ENCODE measurements at places on chromosomes 2 and 18. TPM values are rescaled to one million over a fixed set of nuclear protein-coding genes. Genes with fewer than 3 reads are reported as not detected.

DNA sequence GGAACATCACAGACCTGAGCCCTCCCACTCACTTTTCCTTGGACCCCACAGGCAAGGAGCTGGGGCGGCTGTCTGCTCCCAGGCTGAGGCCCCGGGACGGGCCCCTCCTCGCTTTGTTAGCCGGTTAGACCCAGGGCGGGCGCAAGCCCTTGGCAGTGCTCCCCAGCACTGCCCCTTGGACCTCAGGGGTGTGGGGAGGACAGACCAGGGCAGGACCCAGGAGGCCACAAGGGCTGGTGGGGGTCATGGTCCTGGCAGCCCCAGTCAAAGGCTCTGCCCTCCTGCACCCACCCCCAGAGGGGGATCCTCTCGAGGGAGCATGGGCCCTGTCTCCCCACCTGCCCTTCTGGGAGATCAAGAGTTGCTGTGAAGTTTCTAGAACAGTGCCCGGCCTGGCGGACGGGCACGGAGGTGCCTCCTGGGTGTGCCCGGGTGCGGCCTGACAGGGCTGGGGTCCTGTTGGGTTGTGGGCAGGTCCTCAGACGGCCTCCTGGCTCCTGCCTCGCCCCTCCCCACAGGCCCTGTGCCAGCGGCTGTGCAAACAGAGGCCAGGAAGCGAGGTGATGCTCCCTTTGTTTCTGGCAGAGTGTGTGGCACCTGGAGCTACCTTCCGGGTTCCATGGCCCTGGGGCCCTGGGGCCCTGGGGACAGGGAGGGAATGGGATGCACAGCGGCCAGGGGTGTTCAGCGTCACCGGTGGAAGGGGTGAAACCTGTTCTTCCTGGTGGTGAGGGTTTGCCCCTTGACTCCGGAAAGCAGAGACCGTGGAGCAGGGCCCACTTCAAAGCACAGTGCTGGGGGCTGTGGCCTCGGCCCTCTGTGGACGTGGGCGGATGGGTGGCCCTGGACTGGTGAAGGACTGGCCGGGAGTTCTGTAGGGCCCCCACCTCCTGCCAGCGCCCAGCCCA, 2.9 kb upstream of the GAL3ST2 start:
- DNase-seq, result peak; percentile 46

- no peak for DNase-seq
Measured at GRCh38 chr2:181810823-181811695, 80.5 kb upstream of the ITPRID2 start.

GRCh38 chr2:233556881-233557736, 9.5 kb downstream of the USP40 start:
- peak; percentile 53 for DNase-seq

DNA sequence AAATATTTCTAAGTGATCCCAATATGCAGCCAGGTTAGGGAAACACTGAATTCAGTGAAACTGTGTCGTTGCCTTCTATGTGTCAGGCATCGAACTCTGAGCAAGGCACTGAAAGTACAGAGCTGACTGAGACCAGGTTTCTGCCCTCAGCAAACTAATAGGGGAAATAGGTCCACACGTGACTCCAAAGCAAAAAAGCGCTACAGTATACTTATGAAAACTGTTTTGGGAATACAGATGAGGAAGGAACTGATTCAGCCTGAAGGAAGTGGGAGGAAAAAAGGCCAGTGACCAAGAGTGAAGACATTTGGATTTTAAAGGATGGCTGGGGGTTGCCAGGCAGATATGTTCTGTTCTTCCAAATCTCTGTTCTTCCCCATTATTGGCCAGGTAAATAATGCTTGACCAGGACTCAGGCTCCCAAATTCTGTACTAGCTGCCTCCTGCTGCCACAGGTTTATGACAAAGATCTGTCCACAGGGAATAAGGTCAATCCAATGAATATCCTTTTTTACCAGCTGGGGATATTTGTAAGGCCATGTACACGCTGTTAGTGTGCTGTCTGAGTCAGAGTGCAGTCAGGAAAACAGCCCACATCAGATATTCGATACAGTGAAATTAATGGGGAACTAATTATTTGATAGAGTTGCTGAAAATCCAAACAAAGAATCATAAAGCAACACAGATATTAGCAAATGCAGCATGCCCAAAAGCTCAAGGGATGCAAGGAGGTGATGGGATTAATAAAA, 24.5 kb upstream of the INPP4A start:
- no peak for DNase-seq

DNA sequence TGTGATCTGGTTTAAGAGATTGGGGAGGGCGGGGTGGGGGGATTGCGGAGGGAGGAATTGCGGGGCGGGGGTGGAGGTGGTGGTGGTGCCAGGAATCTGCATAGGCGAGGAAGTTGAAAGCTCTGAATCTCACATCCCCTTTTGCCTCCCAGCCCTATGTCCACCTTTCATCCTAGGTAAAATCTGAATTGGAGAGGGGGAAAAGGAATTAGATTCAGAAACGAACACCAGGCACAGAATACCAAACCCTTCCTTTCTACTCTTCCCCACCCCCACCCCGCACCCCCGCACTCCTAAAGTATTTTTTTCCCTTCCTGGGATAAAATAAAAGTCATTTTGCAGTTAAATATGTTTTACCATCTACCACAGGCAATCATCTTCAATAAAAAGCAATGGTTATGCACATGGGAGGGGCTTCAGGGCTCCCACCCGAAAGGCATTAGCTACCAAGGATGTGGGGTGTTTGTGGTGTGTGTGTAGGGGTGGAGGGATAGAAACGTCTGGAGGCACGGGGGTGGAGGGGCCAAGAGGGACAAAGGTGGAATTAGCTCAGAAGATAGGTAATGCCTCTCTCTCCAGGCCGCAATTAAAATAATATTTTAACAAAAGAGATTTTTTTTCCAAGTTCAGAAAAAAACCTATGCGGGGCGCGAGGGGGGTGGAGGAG, 1.8 kb downstream of the IGFBP5 start:
- no peak for DNase-seq

Gene GAREM2
- 4.3 TPM for total RNA-seq

Gene POTEC
- total RNA-seq, result not detected

- DNase-seq, result peak; percentile 73
Measured at GRCh38 chr2:132547090-132547687, 122.8 kb downstream of the LYPD1 start.

DNA sequence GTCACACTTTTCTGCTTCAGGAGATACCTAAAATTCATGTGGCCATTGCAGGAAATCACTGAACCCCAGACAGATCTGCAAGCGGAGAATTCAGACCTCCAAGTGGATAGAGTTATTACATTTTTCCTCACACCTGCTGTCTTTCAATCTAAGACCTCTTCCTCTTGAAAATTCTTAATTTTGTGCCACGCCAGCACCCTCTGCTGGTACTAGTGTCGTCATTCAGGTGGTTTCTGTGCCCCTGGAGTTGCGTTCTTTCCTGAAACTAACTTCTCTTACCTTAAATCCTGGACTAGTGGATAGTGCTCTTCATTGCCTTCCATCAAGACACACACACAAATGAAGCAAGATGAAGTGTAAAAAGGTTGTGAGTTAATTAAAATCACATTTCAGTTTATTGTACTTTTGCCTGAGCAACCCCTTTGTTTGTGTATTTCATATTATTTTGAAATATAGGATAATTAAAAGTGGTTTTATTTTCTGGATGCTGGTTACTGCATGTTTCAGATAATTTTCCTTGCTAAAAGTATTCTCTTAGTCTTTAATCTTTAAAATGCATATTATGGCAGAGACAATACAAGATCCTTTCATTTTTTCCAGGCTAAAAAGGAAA, 1.6 kb upstream of the DNER start:
- DNase-seq, result no peak

Gene FAM237A
- total RNA-seq, result not detected

GRCh38 chr2:235560345-235560744, 66.5 kb downstream of the AGAP1 start:
- no peak for DNase-seq

DNA sequence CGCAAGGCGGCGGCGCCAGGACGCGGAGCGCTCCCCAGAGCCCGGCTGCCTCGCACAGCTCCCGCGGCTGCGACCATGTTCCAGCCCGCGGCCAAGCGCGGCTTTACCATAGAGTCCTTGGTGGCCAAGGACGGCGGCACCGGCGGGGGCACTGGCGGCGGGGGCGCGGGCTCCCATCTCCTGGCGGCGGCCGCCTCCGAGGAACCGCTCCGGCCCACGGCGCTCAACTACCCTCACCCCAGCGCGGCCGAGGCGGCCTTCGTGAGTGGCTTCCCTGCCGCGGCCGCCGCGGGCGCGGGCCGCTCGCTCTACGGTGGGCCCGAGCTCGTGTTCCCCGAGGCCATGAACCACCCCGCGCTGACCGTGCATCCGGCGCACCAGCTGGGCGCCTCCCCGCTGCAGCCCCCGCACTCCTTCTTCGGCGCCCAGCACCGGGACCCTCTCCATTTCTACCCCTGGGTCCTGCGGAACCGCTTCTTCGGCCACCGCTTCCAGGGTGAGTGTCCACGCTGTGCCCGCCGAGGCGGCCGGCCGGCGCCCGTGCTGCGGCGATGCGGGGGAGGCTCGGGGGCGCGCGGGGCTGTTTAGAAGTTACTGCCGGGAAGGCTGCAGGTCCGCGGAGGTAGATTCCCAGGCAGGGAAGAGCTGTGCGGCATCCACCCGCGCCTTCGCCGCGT, 696 bp downstream of the EMX1 start:
- no peak for DNase-seq

Gene SFTPB
- 1.7 TPM for total RNA-seq

DNA sequence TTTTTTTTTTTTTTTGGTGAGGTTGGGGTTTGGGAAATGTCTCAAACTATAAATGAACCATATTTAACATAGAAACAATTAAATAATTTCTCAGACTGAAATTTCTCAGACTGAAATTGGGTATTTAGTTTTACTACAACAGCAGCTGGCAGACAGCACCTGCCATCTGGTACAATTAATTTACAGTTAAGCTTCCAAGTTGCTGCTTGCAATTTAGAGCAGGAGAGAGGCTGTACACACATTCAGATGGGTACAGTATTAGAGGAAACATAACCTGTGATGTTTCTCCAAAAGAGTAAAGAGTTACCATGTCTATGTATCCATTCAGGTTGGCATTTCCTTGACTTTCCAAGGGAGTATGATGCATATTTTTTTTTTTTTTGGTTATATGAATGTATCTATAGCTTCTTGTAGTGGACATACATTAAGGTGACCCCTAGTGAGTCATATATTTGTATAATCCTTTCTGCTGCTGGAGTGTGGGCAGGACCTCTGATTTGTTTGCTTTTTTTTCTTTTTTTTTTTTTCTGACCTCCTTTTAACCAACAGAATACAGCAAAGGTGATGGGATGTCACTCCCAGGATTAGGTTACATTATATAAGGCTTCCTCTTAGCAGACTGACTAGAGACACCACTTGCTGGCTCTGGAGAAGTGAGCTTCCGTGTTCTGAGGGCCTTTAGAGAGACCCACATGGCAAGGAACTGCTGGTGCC, 201.7 kb downstream of the PTH2R start:
- DNase-seq, result no peak

Gene CLIP4
- 32.8 TPM for total RNA-seq
